ENCODE measurements at places on chromosomes 5 and 9. TPM values are rescaled to one million over a fixed set of nuclear protein-coding genes. Genes with fewer than 3 reads are reported as not detected.

DNA sequence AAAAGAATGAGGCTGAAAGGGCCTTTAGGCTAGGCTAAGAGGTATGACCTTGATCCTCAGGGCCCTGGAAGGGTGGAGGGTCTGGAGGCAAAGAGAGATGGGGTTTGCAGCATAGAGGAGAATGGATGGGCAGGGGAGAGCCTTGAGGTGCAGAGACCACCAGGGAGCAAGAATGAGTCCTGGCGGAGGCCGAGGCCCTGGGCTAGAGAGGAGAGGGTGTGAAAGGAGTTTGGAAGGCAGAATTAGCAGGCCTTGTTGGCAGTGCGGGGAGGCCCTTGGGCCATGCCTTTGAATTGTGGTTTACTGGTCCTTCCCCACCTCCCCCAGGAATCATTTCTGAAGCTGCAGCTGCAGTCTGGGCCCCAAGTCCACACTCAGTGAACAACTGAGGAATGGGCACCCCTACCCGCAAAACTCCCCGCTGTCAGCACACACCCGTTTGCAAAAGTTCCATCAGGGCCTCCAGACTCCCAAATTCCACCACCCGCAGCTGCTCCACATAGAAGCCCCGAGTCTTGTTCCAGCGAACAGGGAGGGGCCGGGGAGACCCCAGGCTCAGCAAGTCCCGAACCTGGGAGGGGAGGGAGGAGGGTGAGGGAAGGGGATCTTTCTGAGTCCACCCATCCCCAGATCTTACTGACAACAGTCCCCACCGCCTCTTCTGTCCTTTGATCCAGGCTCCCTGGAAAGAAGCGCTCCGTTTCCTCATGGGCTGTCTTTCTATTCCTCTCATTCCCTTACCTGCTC is 2.1 kb downstream of the KIF12 start:
- no peak for DNase-seq

GRCh38 chr5:60463179-60463868 is 236.6 kb downstream of the DEPDC1B start:
- no peak for DNase-seq

- no peak for DNase-seq
Observed at GRCh38 chr5:62643556-62644451, 65.2 kb downstream of the LRRC70 start.

PCDHGA7 gene
- 0.32 TPM for total RNA-seq

- DNase-seq: no peak
Observed at GRCh38 chr9:122394265-122395125, 23.7 kb downstream of the PTGS1 start.

- no peak for DNase-seq
Observed at GRCh38 chr9:88578121-88579049, 43.4 kb downstream of the NXNL2 start.

CAMK2A gene
- total RNA-seq: not detected

PRRX2 gene
- total RNA-seq: 0.82 TPM

DNA sequence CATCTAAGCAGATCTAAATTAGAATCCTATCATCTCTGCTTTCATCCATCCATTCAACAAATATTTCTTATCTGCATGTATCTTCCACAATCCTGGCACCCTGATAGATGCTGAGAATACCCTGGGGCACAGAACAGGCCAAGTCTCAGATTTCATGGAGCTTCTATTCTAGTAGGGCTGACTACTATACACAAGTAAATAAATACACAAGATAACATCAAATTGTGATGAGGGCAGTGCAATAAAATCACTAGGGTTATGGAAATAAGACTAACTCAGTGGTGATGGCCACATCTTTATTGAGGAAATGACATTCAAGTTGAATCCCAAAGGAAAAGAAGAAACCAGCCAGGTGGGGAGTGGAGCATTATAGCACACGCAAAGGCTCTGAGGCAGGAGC is 138.4 kb upstream of the GLRA1 start:
- DNase-seq: no peak

- DNase-seq: no peak
Observed at GRCh38 chr9:69955536-69956355, 87.9 kb upstream of the MAMDC2 start.

DNA sequence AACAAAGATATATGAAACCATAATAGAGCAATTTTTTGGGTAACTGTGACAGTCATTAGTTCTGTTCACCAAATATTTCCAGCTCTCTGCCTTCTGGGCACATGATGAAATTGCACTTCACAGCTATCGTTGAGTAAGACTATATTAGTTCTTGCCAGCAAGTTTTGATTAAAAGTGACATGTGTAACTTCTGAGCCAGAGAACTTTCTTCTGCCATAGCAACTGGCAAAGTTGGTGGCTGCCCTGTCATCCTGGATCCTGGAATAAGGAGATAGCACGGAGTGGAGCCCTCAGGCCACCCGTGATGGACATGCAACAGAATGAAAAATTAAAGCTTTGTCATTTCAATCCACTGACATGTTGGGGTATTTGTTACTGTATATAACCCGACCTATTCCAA is 194.4 kb upstream of the VCAN start:
- DNase-seq: no peak

GRCh38 chr5:52846182-52846842 is 58.6 kb downstream of the ITGA1 start:
- DNase-seq: no peak

DNA sequence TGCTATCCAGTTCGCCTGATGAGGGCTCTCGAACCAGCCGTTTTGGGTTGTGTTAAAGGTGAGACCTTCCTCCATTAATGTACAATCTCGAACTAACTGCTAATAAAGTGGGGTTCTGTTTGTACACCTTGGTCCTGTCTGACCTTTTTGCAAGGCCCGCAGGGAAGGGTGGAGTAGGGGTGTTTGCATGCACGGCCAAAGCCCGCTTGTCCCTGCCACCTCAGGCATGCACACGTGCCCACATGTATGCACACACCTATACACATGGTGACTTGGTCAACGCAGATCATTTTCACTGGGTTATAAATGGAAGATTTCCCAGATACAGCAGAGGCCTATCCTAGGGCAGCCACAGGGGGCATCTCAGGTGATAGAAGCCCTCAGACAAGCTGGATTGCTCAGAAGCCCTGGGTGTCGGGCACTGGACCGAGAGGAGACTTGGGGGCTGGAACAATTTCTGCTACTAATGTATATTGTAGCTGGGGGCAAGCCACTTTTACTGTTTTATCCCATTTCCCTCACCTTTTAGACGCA is 50.2 kb downstream of the NDST1 start:
- DNase-seq: no peak

- no peak for DNase-seq
Observed at GRCh38 chr9:77561331-77562018, 86.6 kb downstream of the GNA14 start.

- no peak for DNase-seq
Observed at GRCh38 chr5:71384706-71385105, 70.7 kb upstream of the BDP1 start.

HTR1A gene
- total RNA-seq: not detected

- DNase-seq: no peak
Observed at GRCh38 chr5:152437866-152438265, 32.8 kb upstream of the NMUR2 start.

GRCh38 chr9:32906213-32906612 is 95.2 kb downstream of the APTX start:
- DNase-seq: no peak

LOX gene
- total RNA-seq: 8.1 TPM
